ENCODE measurements at places on chromosomes 2 and 18.

- DNase-seq = no peak
Observed at GRCh38 chr2:134594399-134594798, 124.4 kb downstream of the TMEM163 start.

GRCh38 chr2:68934021-68934420, 18.7 kb downstream of the GKN2 start:
- no peak for DNase-seq

DNA sequence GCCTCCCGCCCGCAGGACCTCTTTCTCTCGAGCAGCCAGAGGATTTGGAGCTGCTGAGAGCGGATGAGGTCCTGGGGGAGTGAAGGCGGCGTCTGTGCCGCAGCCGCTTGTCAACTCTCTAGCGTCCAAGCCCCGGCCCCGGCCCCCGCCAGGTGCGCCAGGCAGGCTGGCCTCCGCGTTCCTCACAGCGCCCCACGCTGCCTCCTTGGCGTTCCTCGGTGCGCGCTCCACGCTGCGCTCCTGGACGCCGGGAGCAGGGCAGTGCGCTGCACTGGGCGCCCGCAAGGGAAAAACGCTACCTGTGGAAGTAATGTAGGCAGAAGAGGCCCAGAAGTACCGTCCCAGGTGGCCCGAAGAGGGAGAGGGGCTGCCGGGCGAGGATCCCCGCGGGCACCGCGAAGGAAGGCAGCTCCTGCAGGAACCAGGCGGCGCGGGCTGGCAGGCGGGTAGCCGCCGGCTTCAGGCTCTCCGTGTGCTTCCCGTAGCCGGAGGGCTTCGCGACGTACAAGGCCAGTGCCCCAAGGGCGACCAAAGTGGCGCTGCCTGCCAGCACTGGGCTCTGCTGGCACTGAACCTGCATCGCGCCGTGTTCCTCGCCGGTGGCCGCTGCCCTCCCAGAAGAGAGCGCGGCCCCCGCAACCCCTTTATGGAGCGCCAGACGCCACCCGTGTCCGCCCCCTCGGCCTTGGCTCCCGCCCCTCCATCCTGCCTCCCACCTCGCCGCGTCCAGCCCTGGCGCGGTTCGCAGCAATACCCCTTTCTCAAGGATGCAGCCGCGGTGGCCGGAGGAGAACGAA, at the start of gene SRD5A2:
Gene SRD5A2 (minus strand): TSS at position 618 of the 797 bp plus-strand sequence. CDS start 38 bp downstream, at position 580.
- peak; percentile 5 for DNase-seq

- DNase-seq = no peak
Observed at GRCh38 chr2:72113847-72114692, 33.6 kb downstream of the CYP26B1 start.

DNA sequence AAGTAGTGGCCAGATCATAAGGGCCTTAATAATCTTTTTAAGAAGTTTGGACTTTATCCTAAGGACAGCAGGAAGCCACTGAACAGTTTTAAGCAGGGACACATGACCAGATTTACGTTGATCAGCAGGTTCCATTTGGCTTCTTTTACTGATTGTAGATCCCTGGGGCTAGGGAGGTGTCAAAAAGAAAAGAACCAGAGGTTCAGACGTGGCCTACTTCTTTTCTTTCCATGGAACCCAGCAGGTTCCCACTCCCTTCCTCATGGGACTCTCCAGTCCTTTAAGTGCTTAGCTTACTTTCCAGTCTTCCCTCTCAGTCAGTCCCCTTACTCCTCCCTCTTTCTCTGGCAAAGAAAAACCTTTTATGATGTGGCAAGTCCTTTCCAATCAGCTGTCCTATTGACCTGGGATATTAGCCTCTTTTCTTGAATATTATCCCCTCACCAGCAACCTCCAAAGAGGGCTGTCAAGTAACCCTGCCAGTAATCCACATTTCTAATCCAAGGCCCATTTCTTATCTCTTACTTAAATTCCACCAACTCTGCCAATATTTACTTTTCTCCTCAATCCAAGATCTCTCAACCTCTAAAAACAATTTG, 33.5 kb downstream of the NHEJ1 start:
- peak; percentile 13 for DNase-seq

DNA sequence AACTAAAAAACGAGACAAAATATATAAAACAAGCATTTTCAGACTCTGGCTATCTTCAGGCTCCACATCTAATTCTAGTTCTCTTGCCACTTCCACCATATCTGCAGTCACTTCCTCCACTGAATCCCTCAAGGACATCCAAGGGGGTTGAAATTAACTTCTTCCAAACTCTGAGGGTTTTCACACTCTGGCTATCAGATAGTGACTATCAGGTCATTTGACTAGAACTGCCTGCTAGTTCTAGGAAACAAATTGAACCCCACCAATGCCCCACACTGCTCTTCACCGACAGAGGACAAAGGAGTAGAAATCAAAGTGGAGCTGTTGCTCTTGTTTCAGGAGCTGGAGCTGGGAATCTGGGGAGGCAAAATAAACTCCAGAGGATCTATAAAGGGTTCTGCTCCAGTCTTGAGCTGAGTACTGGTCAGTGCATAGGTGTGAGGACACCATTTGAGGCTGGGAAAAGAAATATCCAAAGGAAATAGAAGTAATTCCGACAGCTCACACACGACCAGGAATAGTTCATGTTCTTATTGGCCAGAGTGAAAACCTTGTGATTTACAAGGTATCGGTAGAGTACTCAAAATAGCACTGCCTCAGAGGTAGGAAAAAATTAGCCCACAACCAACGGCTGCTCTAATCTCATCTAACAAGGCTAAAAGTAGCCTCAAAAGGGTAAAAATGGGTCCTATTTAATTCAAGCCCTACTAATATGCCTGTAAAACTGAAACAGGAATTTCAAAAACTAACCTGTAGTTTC, 71.3 kb downstream of the SMC6 start:
- DNase-seq = no peak

DNA sequence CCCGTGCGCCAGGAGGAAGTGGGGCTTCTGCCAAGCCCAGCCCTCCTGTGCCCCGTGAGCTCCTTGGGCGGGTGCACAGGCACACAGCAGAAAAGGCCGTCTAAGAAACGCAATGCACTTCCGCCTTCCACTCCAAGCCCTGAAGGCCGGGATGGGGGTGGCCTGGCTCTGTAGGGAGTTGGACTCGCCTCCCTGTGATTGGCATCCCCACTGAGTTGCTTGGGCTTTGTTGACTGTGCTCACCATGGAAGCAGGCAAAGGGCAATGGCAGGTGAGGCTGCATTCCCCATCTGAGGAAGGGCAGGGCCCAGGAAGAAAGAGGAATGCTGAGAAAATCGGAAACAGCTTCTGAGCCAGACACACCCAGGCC, 66.8 kb downstream of the CRACDL start:
- no peak for DNase-seq

GRCh38 chr2:191312163-191312562, 67.0 kb downstream of the MYO1B start:
- no peak for DNase-seq

DNA sequence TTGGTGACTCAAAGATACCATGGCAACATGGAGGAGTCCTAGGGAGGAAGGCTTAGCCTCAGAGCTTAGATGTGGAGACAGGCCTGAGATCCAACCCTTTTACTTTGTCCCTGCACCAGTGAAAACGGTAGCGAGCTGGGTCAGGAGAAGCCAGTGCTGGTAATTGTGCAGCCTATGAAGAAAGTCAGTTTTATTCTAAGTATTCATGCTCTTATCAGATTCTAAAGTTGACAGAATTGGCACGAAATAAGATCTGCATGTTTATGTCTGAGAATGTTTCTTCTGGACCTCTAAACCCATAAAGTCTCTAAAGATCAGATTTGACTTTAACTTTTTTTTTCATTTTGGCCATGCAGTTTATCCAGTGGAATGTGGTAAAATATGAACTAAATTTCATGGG, 93.8 kb downstream of the SCG2 start:
- peak; percentile 44 for DNase-seq

Measured in astrocyte of the hippocampus (primary cell).